ENCODE measurements at places on chromosomes 7 and 10.
A peak's percentile ranks its signal among the peaks of the same experiment; 100 is the strongest.

- no peak for DNase-seq
Observed at GRCh38 chr7:80614851-80615271, 23.6 kb upstream of the CD36 start.

- DNase-seq = no peak
Observed at GRCh38 chr10:132678436-132679216, 107.3 kb downstream of the NKX6-2 start.

DNA sequence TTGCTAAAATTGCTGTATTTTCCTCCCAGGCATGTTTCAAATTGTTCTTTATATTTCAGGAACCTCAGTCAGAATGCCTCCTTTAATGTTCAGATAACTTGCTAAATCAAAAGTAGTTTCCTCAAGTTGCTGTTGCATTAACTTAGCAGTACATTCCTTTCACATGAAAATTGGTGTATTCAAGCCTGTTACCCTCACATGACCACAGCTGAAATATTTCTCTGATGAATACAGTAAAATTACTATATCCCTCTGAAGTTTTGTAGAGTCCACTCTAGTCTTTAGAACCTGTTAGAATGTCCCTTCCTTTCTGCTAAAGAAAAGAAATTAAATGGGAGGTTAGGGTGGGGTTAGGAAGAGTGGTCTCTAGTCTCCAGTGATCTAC is 24.5 kb upstream of the C1GALT1 start:
- no peak for DNase-seq

DNA sequence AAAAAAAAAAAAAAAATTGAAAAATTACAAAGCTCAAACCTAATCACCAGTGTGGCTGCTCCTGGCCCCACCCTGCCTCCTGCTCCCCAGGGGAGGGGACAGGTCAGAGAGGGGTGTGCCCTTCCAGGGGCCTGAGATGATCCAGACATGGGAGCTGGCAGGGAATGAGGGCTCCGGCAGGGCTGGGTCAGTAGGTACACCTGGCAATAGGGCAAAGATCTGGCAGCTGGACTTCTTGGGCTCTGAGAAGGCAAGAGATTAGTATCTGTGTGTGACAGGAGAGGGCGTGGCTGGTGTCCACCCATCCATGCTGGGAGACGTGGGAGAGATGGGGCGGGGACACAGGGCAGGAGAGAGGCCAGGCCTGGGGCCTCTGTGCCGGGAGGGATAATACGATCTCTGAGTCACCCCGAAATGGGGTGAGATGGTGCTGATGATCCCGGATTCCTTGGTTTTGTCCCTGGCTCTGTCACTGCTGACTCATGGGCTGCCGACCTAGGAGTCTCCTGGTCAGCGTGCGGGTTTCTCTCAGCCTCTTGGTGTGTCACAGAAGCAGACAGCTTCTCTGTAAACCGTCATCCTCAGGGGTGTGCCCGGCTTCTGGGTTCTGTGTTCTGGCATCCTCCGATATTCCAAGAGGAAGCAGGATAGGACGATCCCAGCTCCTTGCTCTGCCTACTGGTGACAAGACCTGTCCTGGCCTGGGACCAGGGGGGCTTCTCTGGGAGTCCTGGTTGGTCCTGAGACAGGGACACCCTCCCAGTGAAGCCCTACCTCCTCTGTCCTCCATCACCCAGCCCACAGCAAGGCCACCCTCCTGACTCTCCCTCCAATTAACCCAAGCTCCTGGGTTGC is 8.2 kb upstream of the CLDN4 start:
- no peak for DNase-seq

GRCh38 chr10:123044391-123044790 is 35.6 kb downstream of the ACADSB start:
- no peak for DNase-seq

- no peak for DNase-seq
Observed at GRCh38 chr7:30896036-30896435, 15.6 kb upstream of the AQP1 start.

DNA sequence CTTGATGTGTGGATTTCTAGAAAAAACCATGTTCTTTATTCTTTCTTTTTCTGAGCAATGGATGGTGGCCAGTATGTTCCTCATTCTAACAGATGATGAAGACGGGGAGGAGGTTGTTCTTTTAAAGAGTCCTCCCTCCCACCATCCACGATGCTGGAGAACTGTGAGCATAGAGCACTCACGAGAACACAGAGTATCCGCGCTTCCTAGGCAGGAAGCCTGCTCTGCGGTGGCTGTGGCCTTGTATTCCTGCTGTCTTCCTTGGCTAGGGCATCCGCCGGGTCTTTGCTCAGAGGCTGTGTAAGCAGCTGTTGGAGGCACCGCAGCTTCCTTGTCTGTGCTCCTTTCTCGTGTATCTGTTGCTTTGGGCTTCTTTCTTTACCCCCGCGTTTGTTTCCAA is 214.2 kb downstream of the CCDC3 start:
- no peak for DNase-seq

- no peak for DNase-seq
Observed at GRCh38 chr10:128727114-128727513, 600.9 kb upstream of the MKI67 start.

DNA sequence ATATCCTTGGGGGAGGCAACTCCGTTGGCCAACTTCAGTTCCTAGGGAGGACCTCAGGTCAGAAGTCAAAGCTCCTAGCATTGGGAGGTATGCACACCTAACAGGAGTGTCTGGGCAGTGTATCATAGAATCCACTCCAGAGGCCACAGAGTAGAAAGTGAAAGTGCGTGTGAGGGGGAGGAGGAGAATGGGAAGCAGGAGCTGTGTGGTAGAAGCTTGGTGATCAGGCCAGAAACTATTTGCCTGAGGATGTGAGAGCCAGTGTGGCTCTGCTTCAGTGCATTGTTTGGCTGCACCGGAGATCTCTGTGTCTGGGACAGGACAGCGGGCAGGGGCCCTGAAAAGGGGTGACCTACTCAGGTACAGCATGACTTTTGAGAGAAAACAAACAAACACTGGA is 557.4 kb upstream of the VSTM2A start:
- no peak for DNase-seq

DNA sequence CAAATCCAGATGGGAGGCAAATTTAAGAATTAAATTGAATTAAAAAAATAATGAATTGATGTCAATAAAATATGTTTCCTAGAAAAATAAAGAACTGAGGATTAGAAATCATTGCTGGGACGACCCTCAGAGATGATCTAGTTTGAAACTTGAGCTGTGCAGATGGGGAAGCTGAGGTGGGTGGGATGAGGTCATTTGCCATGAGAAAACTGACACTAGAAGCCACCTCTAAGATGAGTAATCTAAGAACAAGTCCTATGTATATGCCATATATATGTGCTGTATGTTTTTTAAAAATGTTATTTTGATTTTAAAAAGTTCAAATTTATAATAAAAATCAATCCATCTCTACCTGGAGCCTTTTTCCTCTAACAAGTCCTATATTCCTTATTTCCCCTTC is 135.7 kb downstream of the RSU1 start:
- DNase-seq = no peak

DNA sequence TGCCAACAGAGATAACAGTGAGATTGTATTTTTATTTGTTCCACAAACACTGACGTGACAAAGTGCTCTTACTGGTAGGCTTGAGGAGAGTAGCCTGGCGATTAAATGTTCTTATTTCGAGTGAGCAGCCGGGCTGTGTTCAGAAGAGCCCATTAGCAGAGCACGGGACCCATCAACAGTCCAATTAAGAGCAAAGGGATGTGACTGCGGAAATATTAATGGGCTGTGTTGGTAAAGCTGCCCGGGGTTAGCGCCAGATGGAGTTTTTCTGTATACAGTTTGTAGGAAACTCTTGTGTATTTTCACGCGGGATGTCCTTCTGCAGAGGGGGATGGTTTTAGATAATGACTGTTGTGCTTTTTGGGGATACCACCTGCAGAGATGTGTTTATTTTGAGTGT is 104.3 kb downstream of the KIAA1217 start:
- DNase-seq = no peak

DNA sequence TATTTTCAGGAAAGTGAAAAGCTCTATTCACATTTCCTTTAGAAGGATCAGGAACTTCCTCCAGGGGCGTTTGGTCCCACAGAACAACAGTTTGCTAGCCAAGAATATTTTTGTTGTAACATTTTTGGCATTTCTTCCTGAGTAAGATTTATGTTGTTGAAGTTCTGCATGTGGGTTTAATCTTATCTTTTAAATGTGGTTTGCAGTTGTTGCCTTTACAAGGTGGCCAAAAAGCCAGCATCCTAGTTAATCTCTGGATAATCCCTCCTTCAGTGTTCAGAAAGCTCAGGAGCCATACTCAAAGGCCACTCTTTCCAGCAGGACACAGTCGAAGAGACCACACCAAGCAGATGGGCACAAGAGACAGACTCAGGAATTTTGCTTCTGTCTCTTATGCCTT is 30.0 kb downstream of the SLC26A4 start:
- DNase-seq = no peak

- no peak for DNase-seq
Observed at GRCh38 chr7:51234139-51234538, 82.5 kb downstream of the COBL start.

- no peak for DNase-seq
Observed at GRCh38 chr10:97525086-97525485, 26.4 kb downstream of the UBTD1 start.

- no peak for DNase-seq
Observed at GRCh38 chr10:46097576-46098317, 51.7 kb upstream of the MSMB start.

GRCh38 chr10:31242902-31243301 is 76.1 kb upstream of the ZEB1 start:
- DNase-seq = peak; percentile 25

DNA sequence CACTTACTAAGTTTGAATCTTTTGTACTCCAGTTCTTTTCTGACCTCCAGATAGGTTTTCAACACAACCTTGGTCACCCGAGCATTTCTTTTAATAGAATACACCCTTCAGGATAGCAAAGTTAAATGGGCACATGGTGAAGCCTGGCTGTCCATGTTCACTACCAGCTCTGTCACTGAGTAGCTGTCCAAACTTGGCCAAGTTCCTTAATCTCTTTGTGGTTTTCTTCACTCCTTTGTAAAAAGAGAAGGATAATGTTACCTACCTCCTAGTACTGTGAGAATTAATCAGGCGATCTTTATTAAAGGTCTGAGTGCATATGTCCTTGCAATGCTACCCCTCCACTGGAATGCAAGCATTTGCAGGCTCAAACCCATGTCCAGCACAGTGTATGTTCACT is 128.1 kb upstream of the PTPRZ1 start:
- DNase-seq = no peak

GRCh38 chr7:26535483-26536007 is 243.9 kb downstream of the SNX10 start:
- no peak for DNase-seq

Measured in stimulated activated CD8-positive, alpha-beta memory T cell treated with anti-CD3 and anti-CD28 coated beads, Interleukin-7, amount 100 ng/mL, for 24 hours (primary cell).